Inflammatory macrophage treated with lipopolysaccharide for 1 hour (primary cell): ENCODE measurements at places on chromosomes 4 and X.

- DNase-seq, result no peak
Observed at GRCh38 chr4:53116954-53117353, 248.9 kb downstream of the SCFD2 start.

GRCh38 chr4:109294006-109294405 is 8.5 kb downstream of the COL25A1 start:
- DNase-seq, result peak; percentile 44

DNA sequence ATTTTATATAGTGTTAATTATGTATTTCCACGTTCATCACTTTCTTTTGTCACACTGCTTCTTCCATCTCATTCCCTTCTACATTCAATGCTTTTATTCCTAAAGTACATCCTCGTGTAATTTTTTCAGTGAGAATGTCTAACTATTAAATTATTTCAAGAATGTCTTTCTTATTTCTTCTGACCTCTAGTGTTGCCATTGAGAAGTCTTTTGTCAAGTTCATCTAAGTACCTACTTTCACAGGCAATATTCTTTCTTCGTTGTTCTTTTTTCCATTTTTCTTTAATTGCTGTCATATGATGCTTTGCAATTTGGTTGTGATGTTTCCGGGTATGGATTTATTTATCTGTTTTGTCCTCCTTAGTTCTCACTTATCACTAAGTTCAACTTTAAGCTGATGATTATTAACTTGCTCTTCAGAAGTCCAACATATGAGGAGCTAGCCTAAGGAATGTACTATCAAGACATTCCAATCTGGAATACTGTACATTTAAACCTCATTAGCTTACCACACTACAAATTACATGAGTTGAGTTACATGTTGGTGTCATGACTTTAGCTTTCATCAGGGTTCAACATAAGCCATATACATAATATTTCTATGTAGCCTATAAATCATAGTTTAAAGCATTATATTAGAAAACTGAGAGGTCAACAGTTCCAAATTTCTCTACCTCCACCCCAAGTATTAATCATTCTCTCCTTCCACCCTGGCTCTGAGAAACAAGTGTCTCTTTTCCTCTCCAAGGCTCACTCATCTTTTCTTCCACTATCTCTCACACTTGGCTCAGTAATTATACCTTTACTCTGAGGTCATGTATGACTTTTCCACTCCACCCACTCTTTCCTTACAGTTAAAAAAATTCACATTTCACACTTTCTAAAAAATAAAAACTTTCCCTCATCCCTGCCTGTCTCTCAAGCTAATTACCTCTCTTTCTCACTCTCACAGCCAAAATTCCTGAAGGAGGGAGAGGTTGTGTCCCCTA is 81.5 kb downstream of the COX18 start:
- no peak for DNase-seq

DNA sequence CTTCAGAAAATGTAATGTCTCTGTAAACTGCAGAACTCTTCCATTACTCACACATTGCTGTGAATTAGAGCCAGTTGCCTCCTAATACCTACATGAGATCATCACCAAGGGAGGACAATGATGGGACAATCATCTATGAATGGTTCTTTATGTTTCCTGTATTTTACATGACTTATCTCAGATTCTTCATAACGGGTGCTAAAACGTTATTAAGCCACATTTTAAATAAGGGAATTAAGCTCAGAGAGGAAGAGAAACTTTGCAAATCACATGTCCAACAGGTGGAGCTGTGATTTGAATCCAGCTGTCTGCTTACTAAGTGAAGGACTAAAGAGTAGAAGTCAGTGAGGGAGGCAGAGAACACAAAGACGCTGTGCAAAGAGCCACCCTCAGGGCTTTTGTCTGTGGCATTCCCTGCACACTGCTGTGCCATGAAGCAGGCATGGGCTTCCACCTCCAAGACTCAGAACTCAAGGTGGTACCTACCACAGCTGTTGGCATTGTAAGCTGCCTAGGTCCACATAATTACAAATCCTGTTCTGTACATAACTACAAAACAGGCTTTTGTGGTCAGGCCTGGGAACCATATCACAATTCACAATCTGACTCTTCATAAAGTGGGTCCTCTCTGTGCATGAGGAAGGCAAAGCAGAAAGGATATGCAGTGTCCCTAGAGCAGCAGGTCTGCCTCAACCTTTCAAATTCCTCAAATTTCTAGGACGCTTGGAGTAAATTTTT is 12.8 kb downstream of the TBC1D9 start:
- DNase-seq, result peak; percentile 48

- peak; percentile 44 for DNase-seq
Observed at GRCh38 chr4:71266090-71266794, 72.6 kb upstream of the SLC4A4 start.

- no peak for DNase-seq
Observed at GRCh38 chr4:76663824-76664223, 228.8 kb downstream of the SHROOM3 start.

DNA sequence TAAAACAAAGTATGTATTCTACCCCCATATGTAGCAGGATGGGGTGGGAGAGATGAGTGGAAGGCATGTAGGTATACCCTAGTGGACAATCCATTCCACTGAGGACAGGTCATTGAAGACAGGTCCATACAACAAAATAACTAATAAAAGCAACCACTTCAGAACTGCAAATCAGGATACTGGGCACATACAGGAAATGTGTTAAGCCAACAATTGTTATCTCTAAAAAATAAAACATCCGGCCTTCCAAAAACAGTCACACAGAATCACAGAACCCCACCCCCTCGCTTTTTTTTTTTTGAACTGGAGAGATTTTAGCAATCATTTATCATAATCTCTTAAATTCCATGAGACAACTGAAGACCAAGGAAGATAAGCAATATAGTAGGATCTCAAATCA is 112.9 kb downstream of the FRYL start:
- no peak for DNase-seq

GRCh38 chr4:1416051-1416947 is 10.1 kb upstream of the NKX1-1 start:
- no peak for DNase-seq

DNA sequence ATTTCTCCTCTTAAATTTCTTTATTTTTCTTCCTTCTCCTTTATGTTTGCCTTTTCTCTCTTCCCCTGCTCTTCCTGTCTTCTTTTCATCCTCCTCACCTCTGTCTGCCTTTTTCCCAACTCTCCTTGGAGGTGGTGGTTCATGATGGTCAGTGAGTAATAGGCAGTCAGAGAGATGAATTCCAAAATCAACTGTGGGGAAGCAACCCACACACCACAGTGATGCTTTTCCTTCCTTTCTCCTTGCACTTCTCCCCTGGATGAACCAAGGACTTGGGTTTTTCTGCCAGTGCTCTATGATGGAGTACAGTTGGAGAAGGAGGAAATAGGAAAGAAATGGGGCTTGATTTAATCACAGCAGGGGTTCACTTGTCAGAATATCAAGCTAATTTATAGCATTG is 153.8 kb downstream of the DCK start:
- no peak for DNase-seq

- DNase-seq, result no peak
Observed at GRCh38 chrX:37353646-37354045, 4.5 kb downstream of the PRRG1 start.

DNA sequence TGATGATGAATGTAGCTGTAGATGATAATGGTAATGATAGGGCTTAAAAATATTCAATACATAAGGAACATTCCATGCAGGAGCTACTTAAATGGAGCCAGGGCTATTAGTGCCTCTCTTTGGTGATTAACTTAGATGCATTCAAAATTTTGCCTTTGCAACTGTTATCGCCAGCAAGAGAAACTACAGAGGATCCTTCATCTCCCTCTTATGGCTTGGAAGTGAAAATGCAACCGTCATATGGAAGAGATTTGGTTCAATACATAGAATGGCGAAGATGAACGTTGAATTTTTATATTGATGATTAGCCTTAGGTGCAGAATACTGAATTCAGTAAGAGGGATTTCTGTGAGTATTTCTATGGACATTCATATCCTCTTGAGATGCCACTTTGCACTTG is 134.5 kb upstream of the NLGN4X start:
- DNase-seq, result no peak

DNA sequence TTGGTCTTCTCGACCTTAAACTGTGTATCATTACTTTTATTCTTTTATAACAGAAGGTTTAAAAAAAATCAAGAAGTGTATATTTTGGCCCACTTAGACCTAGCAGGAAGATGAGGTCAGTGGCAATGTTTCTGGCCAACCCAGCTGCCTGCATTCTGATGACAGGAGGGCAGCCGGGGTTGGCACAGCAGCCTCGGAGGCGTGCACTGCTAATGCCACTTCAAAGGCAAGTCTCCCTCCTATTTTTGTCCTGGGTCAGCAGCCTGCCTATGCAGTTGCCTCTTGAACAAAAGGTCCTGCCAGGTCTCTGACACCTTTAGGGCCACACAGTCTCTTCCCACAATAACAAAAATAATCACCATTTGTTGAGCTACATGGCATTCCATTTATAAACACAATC is 89.4 kb upstream of the MYOZ2 start:
- DNase-seq, result no peak

- DNase-seq, result no peak
Observed at GRCh38 chr4:61068745-61069144, 131.4 kb upstream of the ADGRL3 start.

- DNase-seq, result no peak
Observed at GRCh38 chr4:167642250-167642649, 408.0 kb upstream of the SPOCK3 start.

- DNase-seq, result no peak
Observed at GRCh38 chr4:143360838-143361625, 24.4 kb downstream of the GAB1 start.

GRCh38 chrX:97358941-97359340 is 475.2 kb downstream of the RPA4 start:
- no peak for DNase-seq

GRCh38 chr4:118740869-118741268 is 55.7 kb downstream of the METTL14 start:
- peak; percentile 35 for DNase-seq
